ENCODE measurements at places on chromosomes 3 and 15.

DNA sequence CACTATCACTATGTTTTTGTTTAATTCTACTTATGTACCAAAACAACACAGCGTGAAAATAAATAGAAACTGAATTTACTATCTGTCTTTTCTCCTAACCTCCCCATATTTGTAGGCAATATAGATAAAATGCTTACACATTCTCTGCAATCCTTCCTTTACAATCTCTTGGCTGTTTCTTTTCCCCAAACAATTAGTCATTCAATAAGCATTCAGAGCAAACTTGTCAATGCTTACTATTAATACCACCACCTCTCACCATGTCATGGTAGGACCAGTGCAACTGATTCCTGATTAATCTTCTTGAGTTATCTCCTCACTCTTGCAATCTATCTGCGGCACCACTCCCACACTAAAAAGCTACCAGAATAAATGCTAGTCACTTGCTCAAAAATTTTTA, 74.0 kb upstream of the TTBK2 start:
- no peak for DNase-seq

- no peak for DNase-seq
Observed at GRCh38 chr3:30357897-30358296, 248.5 kb upstream of the TGFBR2 start.

DNA sequence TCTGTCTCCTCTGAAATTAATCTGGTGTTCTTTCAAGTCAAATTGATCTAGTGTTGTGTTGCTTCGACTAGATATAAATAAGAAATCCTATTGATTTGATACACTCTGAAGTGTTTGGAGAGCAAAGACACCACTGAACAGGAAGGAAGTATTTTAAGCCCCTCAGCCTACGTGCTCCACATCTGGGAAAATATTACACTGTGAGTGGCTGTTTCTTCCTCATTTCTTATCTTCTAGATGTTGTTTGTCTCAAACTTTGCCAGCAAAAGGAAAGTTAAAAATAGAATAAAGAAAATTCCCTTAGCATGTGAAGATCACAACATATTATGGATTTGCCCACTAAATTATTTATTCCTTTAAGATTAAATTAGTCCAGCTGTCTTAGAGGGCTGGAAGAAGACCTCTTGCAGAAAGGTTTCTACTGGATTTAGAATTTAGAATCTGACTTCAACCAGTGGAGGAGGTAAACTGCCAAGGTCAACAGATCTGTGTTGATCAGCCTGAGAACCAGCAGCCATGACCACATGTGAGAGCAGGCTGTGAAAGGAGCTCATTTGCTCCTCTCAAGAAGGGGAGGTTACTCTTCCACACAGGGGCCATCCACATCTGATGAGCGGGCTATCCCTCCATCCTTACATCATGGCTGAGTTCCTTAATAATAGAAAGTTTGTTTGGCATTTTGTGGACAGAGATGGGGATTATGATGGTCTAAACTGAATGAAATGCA, 46.3 kb upstream of the ACKR4 start:
- no peak for DNase-seq

- no peak for DNase-seq
Observed at GRCh38 chr3:148789146-148789545, 38.5 kb upstream of the CPB1 start.

- DNase-seq = no peak
Observed at GRCh38 chr3:114762144-114762543, 384.9 kb downstream of the ZBTB20 start.

- DNase-seq = no peak
Observed at GRCh38 chr3:125381314-125381713, 6.2 kb upstream of the ZNF148 start.

DNA sequence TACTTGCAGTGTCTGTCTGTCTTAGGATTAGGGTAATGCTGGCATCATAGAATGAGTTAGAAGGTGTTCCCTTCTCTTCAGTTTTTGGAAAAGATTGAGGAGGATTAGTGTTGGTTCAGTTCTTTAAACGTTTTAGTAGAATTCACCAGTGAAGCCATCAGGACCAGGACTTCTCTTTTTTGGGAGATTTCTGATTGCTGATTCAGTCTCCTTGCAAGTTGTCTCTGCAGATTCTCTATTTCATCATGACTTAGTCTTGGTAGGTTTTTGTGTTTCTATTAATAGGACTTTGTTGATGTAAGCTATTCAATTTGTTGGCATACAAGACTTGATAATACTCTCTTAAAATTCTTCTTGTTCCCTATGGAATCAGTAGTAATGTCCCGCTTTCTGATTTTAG, 48.9 kb downstream of the STT3B start:
- DNase-seq = no peak

DNA sequence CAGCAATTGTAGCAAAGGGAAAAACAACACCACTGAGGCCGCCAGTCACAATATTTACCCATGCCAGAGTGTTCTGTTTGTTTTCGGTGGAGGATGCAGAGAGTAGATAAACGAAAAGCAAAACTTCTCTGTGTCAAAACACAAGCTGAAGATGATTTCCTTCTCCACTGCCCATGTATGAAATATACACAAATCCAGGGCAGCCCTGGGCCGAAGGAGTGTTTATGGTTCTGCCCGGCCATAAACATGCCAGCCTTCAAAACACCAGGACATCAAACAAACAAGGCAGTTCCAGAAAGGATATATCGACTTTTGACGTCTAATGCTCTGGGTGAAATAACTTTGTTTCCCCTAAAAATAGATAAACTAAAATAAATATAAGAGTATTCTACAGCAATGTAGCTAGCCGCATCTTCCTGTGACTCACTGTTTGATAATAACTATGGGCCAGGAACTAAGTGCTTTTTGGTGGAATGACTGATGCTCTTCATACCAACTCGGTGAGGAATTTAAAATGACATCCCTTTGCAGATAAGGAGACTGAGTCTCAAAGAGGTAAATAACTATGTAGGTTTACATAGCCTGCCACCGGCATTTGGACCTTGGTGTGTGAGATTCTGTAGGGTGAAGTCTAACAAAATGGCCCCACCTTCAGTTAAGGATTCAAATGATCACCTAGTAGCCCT, 82.8 kb downstream of the MAGI1 start:
- DNase-seq = no peak

- no peak for DNase-seq
Observed at GRCh38 chr3:79491029-79491641, 276.7 kb downstream of the ROBO1 start.

DNA sequence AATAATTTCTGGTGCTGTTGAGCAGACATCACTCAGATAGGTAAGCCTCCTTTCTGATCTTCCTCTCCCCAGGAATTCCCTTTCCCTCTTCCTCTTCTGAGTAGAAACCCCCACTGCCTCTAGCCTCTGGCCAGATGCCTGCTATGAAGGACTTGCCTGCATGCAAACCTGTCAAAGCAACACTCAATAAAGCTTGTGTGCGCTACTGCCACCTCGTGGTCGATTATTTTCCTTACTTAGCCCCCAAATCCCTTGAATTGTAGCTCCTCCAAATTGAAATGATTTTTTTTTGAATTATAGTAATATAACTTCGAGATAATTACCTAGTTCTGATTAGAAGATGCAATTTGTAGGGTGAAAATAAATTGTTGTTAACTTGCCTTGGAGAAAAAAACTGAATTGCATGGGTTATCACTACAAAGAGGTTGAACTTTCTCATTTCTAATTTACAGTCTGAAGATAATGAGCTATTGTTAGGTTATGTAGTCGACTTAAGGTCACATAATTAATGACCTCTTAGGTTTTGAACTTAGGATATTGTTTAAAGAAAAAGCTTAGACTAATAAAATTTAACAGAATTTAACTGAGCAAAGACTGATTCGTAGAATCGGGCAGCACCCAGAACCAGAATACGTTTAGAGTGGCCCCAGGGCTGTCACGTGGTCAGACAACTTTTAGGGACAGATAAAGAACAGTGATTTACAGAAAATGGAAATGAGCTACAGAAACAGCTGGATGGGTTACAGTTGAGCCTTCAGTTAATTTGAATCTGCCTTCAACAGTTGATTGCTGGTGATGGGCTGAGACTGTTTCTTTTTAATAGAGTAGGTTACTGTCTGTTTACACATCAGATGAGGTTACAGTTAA, 269.3 kb downstream of the ARPP21 start:
- peak; percentile 14 for DNase-seq

- no peak for DNase-seq
Observed at GRCh38 chr3:67414740-67415139, 239.7 kb downstream of the SUCLG2 start.

DNA sequence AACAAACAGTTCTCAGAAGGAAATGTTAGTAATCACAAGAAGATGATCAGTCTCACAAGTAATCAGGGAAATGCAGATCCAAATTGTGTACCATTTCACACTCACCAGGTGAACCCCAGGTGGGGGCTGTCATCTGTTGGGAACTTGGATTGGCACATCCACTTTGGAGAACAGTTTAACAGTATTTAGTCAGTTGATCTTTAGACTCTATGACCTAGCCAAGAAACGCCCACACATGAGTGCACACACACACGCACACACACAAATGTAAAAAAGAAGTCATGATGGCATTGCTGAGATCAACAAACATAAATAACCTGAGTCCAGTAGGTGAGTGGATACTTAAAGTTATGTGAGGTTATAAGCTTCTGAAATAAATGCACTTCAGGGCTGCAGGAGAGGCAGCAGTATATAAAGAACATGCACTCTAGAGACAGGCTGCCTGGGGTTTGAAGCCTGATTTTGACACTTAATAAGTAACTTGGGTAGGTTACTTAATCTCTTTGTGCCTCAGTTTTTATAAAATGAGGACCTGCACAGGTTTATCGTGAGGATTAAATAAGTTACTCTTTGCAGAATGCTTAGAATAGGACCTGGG, 17.7 kb downstream of the ACVR2B start:
- DNase-seq = no peak

DNA sequence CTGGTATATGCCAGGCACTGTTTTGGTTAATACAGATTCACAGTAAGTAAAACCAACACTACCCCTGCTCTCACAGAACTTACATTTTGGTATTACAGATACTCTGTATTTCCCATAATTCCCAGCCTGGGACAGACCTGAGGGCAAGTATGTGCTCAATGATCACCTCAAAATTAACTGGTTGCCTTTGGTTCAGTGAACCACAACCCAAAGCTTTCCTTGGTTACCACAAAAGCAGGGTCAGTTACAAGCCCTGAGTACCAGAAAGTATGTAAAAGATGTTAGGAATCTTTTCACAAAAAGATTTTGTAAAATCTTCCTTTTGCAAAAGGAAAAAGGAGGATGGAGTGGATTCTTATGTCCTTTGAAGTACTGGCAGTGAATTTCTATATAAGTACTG, 72.2 kb upstream of the GUCA1C start:
- no peak for DNase-seq

- no peak for DNase-seq
Observed at GRCh38 chr15:62758126-62758951, 284.2 kb upstream of the TPM1 start.

- no peak for DNase-seq
Observed at GRCh38 chr3:150359381-150359780, 48.7 kb upstream of the TSC22D2 start.

- no peak for DNase-seq
Observed at GRCh38 chr15:78302579-78303312, 3.3 kb upstream of the SKIC8 start.

GRCh38 chr3:62453448-62453847, 80.1 kb upstream of the FEZF2 start:
- no peak for DNase-seq

GRCh38 chr3:187434524-187434923, 66.3 kb downstream of the RTP4 start:
- DNase-seq = no peak

DNA sequence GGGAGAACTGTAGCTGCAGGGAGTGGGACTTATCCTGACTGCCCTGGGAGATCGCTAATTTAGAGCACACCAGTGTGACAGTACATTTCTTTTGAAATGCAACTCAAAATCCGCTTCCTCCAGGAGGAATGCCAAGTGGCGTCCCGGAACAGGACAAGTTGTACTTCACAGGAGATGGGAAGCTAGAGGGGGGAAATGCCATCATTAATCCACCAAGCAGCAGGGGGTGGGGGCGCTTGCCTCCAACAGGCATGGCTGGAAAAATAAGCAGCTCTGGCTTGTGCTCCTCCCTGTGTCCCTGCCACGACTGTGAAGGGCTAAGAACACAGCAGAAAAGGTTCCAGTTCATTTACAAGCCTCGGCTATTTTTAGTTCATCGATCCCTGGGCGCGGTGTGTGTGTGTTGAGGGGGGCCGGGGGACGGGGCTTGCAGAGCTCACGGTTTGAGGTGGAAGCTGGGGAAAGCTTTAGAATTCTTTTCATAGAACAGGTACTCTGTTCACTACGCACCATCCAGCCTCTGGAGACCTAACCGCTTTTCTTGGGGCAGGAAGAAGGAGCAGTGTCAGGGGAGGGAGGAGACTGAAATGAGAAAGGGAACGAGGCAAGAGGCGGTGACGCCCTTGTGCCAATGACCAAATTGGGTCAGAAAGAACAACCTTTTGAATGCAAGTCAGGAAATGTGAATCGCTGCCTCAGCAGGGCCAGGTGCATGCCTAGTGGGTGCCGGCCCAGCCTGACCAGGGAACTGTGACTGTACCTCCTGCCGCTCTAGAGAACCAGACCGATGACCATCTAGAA, 51.8 kb upstream of the DGKG start:
- DNase-seq = peak; percentile 58

DNA sequence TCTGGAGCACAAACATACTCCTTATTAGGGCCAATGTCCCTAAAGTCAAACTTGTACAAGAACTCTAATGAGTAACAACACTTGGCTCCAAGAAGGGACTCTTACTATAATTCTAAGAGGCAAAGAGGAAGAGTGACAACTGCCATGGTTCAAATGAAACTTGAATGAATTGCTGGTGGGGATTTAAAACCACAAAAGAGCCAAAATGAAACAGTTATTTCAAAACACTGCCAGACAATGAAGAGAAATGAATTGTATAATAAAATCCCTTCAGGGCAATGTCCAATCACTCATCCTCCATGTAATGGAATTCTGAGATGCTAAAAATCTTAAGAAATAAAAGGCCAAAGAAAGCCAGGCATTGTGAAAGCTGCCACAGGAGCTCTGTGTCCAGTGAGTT, 14.2 kb downstream of the THRB start:
- DNase-seq = no peak

GRCh38 chr3:39290255-39290654, 10.4 kb upstream of the CX3CR1 start:
- DNase-seq = no peak

- no peak for DNase-seq
Observed at GRCh38 chr3:25563601-25564000, 101.1 kb downstream of the TOP2B start.

DNA sequence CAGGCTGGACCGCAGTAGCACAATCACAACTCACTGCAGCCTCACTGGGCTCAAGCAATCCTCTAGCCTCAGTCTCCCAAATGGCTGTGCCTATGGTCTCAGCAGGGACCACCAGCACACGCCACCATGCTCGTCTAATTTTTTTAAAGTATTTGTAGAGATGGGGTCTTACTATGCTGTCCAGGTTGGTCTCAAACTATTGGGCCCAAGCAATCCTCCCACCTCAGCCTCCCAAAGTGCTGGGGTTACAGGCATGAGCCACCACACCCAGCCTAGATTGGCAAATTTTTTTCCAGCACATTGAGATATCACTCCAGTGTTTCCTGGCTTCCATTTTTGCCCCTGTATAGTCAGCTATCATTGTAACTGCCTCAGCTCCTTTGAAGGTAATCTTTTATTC, 18.3 kb downstream of the TBC1D5 start:
- no peak for DNase-seq

All from occipital lobe (tissue), 3 donors.